ENCODE measurements at places on chromosomes 7 and 10.

DNA sequence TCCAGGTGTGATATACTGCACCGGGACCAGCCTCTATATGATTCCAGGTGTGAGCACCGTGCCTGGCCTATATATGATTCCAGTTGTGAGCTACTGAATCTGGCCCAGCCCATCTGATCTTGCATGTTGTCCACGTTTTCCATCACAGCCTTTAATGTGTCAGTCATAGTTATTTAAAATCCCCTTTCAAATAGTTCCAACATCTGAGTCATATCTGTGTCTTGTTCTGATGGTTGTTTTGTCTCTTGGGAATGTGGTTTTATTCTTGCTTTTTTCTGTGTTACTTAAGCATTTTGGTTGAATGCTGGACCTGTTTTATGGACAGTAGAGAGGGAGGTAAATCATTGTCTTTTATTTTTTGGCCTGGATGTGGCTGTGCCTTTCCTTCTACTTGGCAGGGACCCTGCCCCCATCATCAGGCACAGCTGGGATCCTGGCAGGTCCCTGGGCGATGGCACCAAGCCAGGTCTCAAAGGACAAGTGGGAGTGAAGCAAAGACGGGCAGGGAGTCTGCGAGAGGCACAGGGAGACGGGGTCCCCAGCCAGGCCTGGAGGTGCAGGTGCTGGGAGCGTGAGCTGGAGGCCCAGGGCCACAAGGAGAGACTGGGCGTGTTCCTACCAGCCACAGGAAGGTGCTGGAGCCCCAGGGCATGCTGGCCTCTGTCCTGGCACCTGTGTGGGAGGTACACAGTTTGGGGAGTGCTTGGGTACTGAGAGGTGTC is 94.7 kb downstream of the DYNC2I1 start:
- H3K4me3 ChIP-seq: no peak overlapping the region
- peaks cover 30% of the 10 kb centered on the region for H3K36me3 ChIP-seq
- no peak for DNase-seq
- H3K4me1 ChIP-seq: no peaks in the 10 kb centered on the region

DNA sequence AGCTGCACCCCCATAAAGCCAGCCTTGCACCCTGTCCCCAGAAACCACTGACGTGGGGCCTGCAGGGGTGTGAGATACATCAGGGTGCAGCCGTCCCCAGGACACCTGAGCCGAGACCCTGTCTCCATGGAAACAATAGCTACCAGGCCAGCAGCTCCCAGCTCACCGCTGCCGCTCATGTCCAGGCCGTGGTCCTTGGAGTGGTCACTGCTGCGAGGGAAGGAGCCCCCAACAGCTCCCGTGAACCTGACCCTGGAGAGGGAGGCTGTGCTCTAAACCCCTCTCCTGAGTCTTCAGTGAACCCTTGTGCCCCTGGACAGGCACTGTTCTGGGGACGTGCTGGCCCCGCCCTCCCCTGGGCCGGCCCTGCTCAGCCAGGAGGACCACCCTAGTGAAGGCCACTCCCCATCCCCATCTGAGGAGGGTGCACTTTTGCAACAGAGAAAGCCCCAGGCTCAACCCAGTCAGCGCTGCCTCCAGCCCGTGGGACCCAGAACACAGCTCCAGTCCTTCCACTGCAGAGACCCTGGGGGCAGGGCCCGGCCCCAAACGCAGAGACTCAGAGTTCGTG is 19.6 kb upstream of the INPP5A start:
- no peak overlapping the region for H3K27ac ChIP-seq
- no peak for DNase-seq
- no peak overlapping the region for H3K4me3 ChIP-seq
- H3K4me1 ChIP-seq: no peaks in the 10 kb centered on the region

DNA sequence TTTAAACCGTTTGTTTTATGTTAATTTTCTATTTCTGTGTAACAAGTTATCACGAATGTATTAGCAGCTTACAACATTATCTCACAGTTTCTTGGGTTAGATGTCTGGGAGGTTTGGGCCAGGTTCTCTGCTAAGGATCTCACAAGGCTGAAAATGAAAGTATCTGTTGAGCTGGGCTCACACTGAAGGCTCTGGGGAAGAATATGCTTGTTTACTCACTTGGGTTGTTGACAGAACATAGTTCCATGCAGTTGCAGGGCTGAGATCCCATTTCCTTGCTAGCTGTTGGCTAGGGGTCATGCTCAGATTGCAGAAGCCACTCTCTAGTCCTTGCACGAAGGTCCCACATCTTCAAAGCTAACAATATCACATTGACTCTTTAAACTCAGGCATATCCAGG is 266.6 kb upstream of the GNAI1 start:
- no peaks in the 10 kb centered on the region for H3K27me3 ChIP-seq
- no peak overlapping the region for H3K4me3 ChIP-seq
- H3K4me1 ChIP-seq: peaks cover 3% of the 10 kb centered on the region
- no peak for DNase-seq
- no peaks in the 10 kb centered on the region for H3K36me3 ChIP-seq
- no peak overlapping the region for H3K27ac ChIP-seq

- peak overlapping the region; percentile 92 for H3K4me3 ChIP-seq
- H3K27ac ChIP-seq: peak overlapping the region; percentile 88
- no peaks in the 10 kb centered on the region for H3K27me3 ChIP-seq
- H3K36me3 ChIP-seq: peaks cover 10% of the 10 kb centered on the region
Measured at GRCh38 chr10:103968441-103969391, 1.8 kb downstream of the SLK start.

DNA sequence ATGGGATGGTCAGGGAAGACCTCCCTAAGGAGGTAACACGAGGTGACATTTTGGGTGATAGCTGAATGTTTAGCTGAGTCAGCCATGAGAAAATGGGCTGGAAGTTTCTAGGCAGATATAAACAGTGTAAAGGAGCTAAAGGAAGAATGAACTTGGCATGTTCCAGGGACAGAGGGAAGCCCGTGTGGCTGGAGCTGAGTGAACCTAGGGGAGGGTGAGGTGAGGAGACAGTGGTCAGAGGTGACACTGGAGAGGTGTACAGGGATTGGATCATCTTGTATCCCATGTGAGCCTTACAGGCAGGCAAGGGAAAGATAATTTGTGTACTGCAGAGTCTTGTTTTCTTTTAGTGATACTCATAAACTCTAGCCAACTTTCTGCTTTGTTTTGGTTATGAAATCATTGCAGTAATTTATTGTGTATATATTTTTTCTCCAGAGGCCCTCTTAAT is 1.8 kb downstream of the STARD3NL start:
- peaks cover 34% of the 10 kb centered on the region for H3K4me1 ChIP-seq
- H3K27me3 ChIP-seq: peaks cover under 1% of the 10 kb centered on the region
- no peak overlapping the region for H3K27ac ChIP-seq
- H3K36me3 ChIP-seq: peaks cover 10% of the 10 kb centered on the region
- no peak for DNase-seq

DNA sequence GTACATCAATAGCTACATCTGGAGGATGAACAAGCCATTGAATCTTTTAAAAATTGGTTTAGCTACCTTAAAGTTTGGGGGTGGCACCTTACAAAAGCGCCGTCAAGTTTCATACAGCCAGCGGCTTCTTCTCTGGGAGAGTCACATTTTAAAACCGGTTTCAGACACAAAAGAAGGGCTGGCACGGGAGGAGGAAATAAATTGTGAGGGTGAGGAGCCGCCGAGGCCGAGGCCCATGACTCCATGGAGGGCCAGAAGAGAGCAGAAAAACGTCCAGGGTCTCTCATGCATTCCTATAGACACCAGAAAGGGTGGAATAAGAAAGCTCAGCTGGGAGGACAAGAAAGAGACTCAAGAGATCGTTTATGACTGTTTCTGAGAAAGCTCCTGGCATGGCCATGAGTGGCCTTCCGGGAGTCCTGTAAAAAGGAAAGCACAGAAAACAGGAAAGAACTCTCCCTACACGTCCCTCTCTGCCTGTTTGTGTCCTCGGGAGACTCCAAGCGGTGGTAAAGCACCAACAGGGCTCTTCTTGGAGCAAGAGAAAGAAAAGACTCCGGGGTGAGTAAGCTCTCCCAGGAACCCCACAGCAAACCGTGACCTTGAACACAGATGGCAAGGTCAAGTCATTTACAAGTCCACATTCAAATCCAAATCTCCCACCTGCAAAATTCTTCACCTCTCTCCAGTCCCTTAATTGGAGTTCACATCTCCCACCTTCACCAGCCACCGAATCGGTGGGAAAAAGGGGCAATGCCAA is 1.8 kb downstream of the FRAT2 start:
- peaks cover 29% of the 10 kb centered on the region for H3K36me3 ChIP-seq
- H3K4me3 ChIP-seq: peak overlapping the region; percentile 83
- H3K27me3 ChIP-seq: peaks cover 17% of the 10 kb centered on the region
- DNase-seq: no peak

GRCh38 chr10:57919864-57920263 is 347.8 kb downstream of the IPMK start:
- DNase-seq: no peak
- H3K4me1 ChIP-seq: no peaks in the 10 kb centered on the region
- no peak overlapping the region for H3K27ac ChIP-seq
- no peaks in the 10 kb centered on the region for H3K36me3 ChIP-seq
- H3K4me3 ChIP-seq: no peak overlapping the region

DNA sequence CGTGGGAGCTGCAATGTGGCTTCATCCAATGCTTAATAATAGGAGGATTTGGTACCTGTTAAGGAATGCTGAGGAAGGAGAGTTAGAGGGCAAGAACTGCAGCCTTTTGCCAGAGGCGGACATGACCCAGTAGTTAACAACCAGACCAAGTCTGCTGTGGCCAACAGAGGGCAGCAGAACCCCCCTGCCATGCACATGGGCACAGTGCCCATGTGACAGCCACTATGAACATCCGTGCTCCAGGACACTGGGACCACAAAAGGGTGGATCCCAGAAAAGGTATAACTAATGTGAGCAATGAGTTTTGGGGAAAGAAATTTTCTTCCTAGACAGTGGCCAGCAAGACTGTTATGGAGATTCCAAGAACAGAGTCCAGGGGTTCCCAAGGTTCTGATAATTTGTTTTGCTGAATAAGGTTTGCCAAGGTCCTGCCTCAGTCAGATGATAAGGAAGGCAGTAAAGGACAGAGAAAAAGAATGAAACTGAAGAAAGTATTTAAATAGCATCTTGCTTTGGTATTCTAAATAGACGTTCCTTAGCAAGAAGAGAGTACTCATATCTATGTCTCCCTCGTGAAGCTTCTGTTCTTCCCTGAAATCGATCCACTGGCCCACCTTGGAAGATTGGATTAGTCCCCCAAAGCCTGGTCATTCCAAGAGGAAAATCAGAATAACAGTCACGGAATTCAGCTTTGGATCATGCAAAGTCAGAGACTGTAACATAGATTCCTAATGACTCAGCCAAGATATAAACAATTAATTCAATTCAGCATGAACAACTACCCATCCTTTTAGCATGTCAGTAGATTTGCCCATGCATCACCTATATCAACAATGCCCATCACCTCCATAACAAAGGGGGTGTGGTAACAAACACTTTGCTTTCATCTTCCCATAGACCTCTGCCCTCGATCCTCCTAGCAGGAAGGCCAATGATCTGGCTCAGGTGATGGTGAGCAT is 56.0 kb downstream of the LGI1 start:
- no peak overlapping the region for H3K27ac ChIP-seq
- DNase-seq: peak; percentile 48
- no peaks in the 10 kb centered on the region for H3K4me1 ChIP-seq
- no peaks in the 10 kb centered on the region for H3K36me3 ChIP-seq

- H3K27ac ChIP-seq: no peak overlapping the region
- H3K4me3 ChIP-seq: no peak overlapping the region
- peaks cover 28% of the 10 kb centered on the region for H3K4me1 ChIP-seq
- DNase-seq: peak; percentile 49
Measured at GRCh38 chr10:14904316-14904732, 25.7 kb downstream of the SUV39H2 start.

DNA sequence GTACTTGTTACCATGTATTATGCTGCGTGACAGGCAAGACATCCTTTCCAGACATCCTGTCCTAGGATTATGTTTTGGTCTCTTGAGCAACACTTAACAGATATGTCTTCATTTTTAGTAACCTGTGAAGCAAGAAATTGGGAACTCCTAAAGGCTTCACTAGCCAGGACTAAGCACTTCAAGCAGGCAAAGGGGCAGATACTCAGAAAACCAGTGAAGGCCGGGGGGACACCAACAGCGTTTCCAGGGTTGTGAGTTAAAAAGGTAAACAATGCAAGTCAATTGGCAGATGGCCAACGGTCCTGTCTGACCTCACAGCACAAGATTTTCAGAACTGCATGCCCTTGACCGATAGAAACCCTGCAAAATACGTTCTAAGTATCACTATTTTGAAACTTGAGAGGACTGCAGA is 77.6 kb upstream of the SFMBT2 start:
- H3K4me3 ChIP-seq: no peak overlapping the region
- no peaks in the 10 kb centered on the region for H3K27me3 ChIP-seq
- no peak overlapping the region for H3K27ac ChIP-seq
- H3K36me3 ChIP-seq: peaks cover 50% of the 10 kb centered on the region

GRCh38 chr7:121882731-121883130 is 9.8 kb downstream of the PTPRZ1 start:
- H3K27me3 ChIP-seq: no peaks in the 10 kb centered on the region
- no peak overlapping the region for H3K4me3 ChIP-seq
- no peak overlapping the region for H3K27ac ChIP-seq
- no peaks in the 10 kb centered on the region for H3K36me3 ChIP-seq

DNA sequence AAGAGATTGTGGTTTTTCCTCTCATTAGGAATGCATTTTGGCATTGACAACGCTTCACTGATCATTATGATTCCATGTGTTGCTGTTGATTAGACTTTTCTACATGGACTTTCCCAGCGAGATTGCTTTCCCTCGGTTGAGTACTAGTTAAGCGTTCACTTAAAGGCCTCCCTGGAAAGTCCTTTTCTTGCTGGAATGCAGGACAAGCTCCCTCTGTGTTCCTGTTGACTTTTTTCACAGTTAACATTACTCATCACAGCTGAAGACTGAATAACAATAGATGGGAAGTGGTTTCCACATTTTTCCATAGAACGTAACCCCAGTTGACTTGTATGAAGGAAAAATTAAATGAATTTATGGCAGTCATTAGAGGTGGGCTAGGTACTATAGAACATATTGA is 2.6 kb upstream of the CAV1 start:
- H3K36me3 ChIP-seq: no peaks in the 10 kb centered on the region
- H3K27me3 ChIP-seq: peaks cover 68% of the 10 kb centered on the region
- DNase-seq: no peak
- peaks cover 23% of the 10 kb centered on the region for H3K4me1 ChIP-seq
- H3K4me3 ChIP-seq: no peak overlapping the region
- H3K27ac ChIP-seq: no peak overlapping the region

DNA sequence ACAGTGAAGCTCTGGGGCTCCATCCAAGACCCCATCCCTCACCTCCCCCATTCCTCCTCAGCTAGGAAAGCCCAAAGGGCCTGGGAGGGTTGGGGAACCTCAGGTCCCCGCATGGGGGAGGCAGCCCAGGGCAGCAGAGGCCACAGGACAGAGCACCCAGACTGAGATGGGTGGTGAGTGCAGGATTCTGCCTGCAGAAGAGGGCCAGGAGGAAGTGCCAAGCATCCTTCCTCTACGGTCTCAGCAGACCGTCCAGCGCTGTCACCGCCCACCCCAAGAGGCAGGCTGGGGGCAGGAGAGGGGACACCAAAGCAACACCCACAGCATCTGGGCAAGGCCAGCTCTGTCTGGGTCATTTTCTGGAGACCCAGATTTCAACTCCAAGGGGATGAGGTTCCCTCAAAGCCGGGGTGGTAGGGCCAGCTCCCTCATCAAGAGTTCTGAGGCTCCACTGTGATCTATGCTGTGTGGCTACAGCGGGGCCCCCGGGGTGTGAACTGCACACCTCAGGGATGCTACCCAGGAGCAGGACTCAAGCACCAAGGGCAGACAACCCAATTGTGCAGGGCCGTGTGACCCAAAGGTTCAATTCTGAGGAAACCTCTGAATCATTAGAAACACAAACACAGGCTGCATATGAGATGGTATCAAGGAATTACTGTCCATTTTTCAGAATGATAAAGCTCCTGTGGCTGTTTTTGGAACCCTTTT is 46.8 kb downstream of the CAMK2B start:
- H3K4me3 ChIP-seq: no peak overlapping the region
- no peak for DNase-seq
- H3K36me3 ChIP-seq: no peaks in the 10 kb centered on the region
- no peak overlapping the region for H3K27ac ChIP-seq

- peak overlapping the region; percentile 19 for H3K4me3 ChIP-seq
- H3K27me3 ChIP-seq: no peaks in the 10 kb centered on the region
- H3K36me3 ChIP-seq: peaks cover 25% of the 10 kb centered on the region
Measured at GRCh38 chr7:116224492-116225098, 14.3 kb downstream of the TES start.
